ENCODE measurements at places on chromosomes 5 and 9.

GRCh38 chr9:122642226-122642625 is 15.2 kb downstream of the OR1B1 start:
- no peak for DNase-seq

- no peak for DNase-seq
Observed at GRCh38 chr9:38089387-38090165, 20.5 kb upstream of the SHB start.

- no peak for DNase-seq
Observed at GRCh38 chr5:80837679-80838078, 122.5 kb upstream of the RASGRF2 start.

DNA sequence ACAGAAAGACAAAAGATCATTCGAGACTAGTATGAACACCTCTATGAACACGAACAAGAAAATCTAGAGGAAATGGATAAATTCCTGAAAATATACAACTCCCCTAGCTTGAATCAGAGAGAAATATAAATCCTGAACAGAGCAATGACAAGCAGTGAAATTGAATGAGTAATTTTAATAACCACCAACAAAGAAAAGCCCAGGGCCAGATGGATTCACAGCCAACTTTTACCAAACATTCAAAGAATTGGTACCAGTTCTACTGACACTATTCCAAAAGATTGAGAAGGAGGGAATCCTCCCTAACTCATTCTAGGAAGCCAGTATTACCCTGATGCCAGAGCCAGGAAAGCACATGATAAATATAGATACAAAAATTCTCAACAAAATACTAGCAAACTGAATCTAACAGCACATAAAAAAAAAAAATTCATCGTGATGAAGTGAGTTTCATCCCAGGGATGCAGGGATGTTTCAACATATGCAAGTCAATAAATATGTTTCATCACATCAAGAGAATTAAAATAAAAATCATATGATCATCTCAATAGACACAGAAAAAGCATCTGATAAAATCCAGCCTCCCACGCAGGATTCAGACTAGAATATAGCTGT is 25.2 kb upstream of the PTGER4 start:
- DNase-seq: no peak

DNA sequence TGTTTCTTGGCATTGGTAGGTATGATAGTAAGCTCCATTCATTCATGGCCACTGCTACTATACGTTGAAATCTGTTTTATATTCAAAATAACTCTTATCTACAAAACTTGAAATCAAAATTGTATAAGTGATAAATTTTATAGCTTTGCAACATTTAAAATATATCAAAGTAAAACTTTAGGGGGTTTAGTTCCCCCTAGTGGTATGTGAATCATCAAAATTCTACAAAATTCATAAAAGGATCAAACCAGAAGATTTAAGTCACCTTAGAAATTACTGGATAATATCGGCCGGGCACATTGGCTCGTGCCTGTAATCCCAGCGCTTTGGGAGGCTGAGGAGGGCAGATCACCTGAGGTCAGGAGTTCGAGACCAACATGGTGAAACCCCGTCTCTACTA is 243.0 kb upstream of the CDH18 start:
- DNase-seq: no peak

- no peak for DNase-seq
Observed at GRCh38 chr5:86865256-86865785, 247.6 kb downstream of the COX7C start.

DNA sequence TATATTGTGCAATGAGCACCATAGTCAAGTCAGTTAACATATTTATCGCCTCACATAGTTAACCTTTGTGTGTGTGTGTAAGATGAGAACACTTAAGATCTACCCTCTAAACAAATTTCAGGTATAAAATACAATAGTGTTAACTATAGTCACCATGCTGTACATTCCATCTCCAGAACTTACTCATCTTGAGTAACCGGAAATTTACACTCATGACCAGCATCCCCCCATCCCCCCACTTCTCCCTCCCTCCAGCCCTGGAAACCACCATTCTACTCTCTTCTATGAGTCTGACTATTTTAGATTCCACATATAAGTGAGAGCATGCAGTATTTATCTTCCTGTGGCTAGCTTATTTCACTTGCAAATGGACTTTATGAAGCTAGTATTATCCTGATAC is 40.3 kb downstream of the ZNF354A start:
- DNase-seq: no peak

DNA sequence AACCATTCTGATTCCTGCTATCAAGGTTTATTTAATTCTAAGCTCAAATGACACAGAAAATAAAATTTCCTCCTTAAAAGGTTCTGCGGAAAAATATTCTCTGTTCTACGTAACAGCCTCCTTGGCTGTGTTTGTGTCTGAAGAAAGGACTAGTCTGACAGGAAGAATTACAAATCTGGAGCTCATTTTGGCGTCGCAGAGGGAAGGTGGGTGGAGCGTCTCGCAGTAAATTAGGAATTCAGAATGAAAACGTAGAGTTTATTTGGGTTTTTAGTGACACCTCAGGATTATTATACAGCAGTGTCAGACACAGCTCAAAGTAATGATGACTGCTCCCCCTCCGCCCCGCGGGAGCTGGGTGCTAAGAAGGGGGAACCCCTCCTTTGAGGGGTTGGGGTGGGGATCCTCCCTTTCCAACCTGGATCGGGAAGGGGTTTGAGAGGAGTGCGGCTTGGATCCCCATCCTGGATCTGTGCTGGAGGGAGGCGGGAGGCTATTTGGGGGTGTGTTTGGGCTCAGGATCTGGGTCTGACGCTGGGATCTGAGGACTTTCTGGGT is 933 bp upstream of the TGFBR1 start:
- no peak for DNase-seq

GRCh38 chr5:120778491-120779484 is 314.7 kb downstream of the PRR16 start:
- DNase-seq: peak; percentile 19

- DNase-seq: no peak
Observed at GRCh38 chr5:176540956-176541337, 3.7 kb upstream of the RNF44 start.

- DNase-seq: no peak
Observed at GRCh38 chr9:99824378-99825171, 2.9 kb downstream of the NR4A3 start.

GRCh38 chr9:124365036-124365435 is 50.2 kb downstream of the PSMB7 start:
- no peak for DNase-seq

GRCh38 chr5:72071906-72072305 is 35.4 kb upstream of the MAP1B start:
- no peak for DNase-seq

GRCh38 chr9:117303643-117304230 is 111.1 kb downstream of the ASTN2 start:
- no peak for DNase-seq

DNA sequence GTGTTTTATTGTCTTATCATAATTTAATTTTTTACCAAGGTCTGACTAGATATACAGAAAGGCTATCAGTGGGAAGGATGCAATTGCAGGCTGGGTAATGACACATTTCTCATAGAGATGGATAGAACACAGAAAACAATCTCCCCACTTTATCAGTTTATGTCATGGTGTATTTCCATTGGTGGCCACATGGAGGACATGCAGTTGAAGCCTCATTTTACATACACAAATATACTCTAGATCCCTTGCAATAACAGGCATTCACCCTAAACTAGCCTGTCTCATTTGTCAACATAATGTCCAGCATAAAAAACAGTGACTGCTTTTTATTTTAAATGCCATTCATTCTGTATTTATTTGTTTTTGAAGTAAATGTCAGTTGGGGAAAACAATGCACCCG is 526.3 kb downstream of the GABRG2 start:
- no peak for DNase-seq

DNA sequence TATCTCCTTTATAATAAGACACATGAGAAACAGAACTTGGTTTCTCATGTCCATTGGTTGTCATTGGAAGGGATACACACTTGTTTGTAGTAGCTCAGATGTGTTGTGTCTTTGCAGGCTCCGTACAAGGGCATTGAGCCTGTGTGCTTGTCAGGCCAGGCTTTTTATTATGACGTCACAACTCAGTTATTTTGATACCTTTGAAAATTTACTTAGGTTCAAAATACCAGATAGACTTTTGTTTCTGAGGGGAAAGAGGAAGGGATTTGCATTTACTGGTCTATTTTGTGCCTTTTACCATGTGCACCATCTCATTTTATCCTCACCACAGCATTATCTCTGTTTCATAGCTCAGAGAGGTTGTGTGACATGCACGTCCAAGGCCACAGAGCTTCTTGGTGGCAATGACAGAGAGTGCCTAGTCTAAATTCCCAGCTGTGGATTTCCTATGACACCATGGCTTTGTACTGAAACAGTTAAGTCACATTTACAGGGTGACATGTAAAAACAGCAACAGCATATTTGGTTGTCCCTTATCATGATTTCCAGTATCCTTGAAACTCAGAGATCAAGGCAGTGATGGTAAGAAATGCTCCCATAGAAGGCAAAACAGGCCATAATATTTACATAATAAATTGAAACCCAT is 268.7 kb downstream of the AOPEP start:
- no peak for DNase-seq
